ENCODE measurements at places on chromosomes 1 and 21.
A peak's percentile ranks its signal among the peaks of the same experiment; 100 is the strongest.

DNA sequence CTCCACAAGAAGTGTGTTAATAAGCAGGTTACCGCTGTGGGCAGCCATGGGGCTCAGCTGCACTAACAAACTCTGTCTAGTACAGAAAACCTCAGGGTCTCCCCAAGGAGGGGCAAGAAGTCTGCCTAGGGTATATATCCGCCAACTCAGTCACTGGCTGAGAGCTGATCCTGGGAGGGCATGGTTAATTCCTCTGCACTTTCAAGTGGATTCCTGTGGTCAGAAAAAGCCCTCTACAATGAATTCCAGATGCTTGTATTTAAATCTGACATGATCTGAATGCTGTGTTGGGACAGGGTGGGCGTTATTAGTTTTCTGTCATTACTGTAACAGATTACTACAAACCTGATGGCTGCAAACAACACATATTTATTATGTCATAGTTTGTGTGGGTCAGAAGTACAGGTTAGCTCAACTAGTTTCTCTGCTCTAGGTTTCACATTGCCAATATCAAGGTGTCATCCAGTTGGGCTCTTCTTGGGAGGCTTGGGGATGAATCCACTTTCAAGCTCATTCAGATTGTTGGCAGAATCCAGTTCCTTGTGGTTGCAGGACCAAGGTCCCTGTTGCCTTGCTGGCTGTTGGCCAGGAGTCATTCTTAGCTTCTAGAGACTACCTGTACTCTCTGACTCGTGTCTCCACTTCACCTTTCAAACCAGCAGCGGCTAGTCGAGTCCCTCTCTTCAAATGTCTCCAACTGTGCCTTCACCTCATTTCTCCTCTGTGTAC, 8.0 kb upstream of the SELE start:
- no peak for DNase-seq
- no peaks in the 10 kb centered on the region for H3K36me3 ChIP-seq
- H3K4me1 ChIP-seq, result peaks cover 33% of the 10 kb centered on the region
- H3K27me3 ChIP-seq, result peaks cover 35% of the 10 kb centered on the region

GRCh38 chr1:154405747-154406571, 816 bp downstream of the IL6R start:
- H3K36me3 ChIP-seq, result no peaks in the 10 kb centered on the region
- peaks cover 35% of the 10 kb centered on the region for H3K4me1 ChIP-seq
- peak overlapping the region; percentile 67 for H3K4me3 ChIP-seq
- no peak overlapping the region for H3K27ac ChIP-seq

- H3K27ac ChIP-seq, result peak overlapping the region; percentile 100
- H3K4me3 ChIP-seq, result peak overlapping the region; percentile 95
- peaks cover 27% of the 10 kb centered on the region for H3K4me1 ChIP-seq
- peak; percentile 75 for DNase-seq
- H3K27me3 ChIP-seq, result peaks cover 66% of the 10 kb centered on the region
Measured at GRCh38 chr1:147084273-147085096, 87.8 kb downstream of the PRKAB2 start.

DNA sequence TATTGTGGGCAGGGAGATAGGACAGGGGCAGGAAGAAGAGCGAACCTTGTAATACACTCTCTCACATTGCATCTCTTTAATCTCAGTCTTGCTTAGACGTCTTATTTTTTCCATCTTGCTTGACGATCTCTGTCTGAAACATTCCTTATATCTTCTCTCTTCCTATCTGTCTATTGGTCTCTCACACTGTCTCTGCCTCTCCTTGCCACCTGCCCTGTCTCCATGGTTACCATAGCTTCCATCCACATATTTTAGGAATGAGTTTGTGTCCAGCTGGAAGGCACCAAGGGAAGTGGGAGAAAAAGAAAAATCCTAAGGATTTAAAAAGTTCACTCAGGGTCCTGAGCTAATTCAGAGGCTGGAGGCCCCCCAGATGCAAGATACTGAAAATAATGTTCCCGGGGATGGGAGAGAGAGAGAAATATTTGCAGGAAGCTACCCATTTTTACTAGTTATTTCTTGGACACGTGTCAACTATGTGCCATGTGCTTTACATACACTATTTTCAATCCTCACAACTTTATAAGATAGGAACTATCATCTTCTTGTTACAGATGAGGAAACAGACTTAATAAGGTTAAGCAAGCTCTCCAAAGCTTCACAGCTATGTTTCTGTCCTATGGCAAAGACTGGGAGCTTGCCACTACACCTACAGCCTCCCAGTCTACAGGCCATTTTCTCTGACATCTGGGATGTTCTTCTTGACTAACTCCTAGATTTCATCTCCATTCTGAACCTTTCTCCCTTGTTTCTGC, 933 bp downstream of the ANKRD34A start:
- peak overlapping the region; percentile 91 for H3K4me3 ChIP-seq
- no peak for DNase-seq
- no peak overlapping the region for H3K27ac ChIP-seq
- peaks cover 39% of the 10 kb centered on the region for H3K4me1 ChIP-seq
- peaks cover 4% of the 10 kb centered on the region for H3K36me3 ChIP-seq

- H3K27ac ChIP-seq, result no peak overlapping the region
- H3K36me3 ChIP-seq, result no peaks in the 10 kb centered on the region
- peaks cover 41% of the 10 kb centered on the region for H3K4me1 ChIP-seq
- no peak overlapping the region for H3K4me3 ChIP-seq
- no peak for DNase-seq
- no peaks in the 10 kb centered on the region for H3K27me3 ChIP-seq
Measured at GRCh38 chr1:226690460-226690982, 48.6 kb downstream of the ITPKB start.

- H3K27me3 ChIP-seq, result no peaks in the 10 kb centered on the region
- peaks cover 15% of the 10 kb centered on the region for H3K4me1 ChIP-seq
- no peaks in the 10 kb centered on the region for H3K36me3 ChIP-seq
- no peak overlapping the region for H3K27ac ChIP-seq
Measured at GRCh38 chr1:227167276-227168101, 150.8 kb downstream of the CDC42BPA start.

GRCh38 chr1:2229037-2229864, 1.1 kb downstream of the SKI start:
- H3K4me1 ChIP-seq, result peaks cover 39% of the 10 kb centered on the region
- no peaks in the 10 kb centered on the region for H3K27me3 ChIP-seq
- H3K36me3 ChIP-seq, result no peaks in the 10 kb centered on the region
- peak overlapping the region; percentile 96 for H3K4me3 ChIP-seq
- peak overlapping the region; percentile 93 for H3K27ac ChIP-seq

GRCh38 chr1:70353601-70354331, 756 bp downstream of the ANKRD13C start:
- H3K27me3 ChIP-seq, result no peaks in the 10 kb centered on the region
- peak; percentile 35 for DNase-seq
- H3K4me1 ChIP-seq, result peaks cover 26% of the 10 kb centered on the region
- peak overlapping the region; percentile 89 for H3K4me3 ChIP-seq
- peak overlapping the region; percentile 92 for H3K27ac ChIP-seq
- 0 out of 2 replicates have a peak, but pooled peaks cover 2% of the 10 kb centered on the region for H3K36me3 ChIP-seq

- no peak overlapping the region for H3K4me3 ChIP-seq
- no peak overlapping the region for H3K27ac ChIP-seq
- no peaks in the 10 kb centered on the region for H3K4me1 ChIP-seq
- H3K27me3 ChIP-seq, result peaks cover 13% of the 10 kb centered on the region
- peaks cover 42% of the 10 kb centered on the region for H3K36me3 ChIP-seq
- DNase-seq, result no peak
Measured at GRCh38 chr1:116741836-116742565, 12.2 kb upstream of the CD2 start.

DNA sequence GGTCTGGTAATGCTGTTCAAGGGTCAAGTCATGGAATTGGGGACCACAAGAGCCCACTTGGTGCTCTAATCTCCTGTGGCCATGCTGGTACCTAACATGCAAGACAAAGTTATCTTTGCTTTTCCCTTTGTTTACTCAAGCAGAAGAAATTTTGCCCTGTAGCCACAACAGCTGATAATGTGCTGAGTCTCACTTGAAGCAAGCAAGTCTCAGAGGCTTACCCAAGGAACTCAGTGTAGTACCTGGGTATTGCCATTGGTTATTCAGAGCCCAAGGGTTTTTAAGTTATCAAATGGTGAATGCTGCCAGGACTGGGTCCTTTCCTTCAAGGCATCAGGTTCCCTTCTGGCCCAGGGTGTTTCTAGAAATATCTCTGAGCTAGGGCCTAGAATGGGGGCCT, 198.9 kb upstream of the RNPC3 start:
- no peak for DNase-seq
- H3K4me1 ChIP-seq, result no peaks in the 10 kb centered on the region
- no peaks in the 10 kb centered on the region for H3K27me3 ChIP-seq
- 0 out of 2 replicates have a peak, but pooled peaks cover 6% of the 10 kb centered on the region for H3K36me3 ChIP-seq

GRCh38 chr1:100152271-100152670, 19.3 kb downstream of the TRMT13 start:
- no peak for DNase-seq
- no peak overlapping the region for H3K27ac ChIP-seq
- H3K4me1 ChIP-seq, result peaks cover 9% of the 10 kb centered on the region
- no peaks in the 10 kb centered on the region for H3K27me3 ChIP-seq

GRCh38 chr1:63148825-63149645, 173.3 kb upstream of the FOXD3 start:
- no peak overlapping the region for H3K4me3 ChIP-seq
- no peaks in the 10 kb centered on the region for H3K36me3 ChIP-seq
- no peak overlapping the region for H3K27ac ChIP-seq
- H3K27me3 ChIP-seq, result no peaks in the 10 kb centered on the region
- DNase-seq, result peak; percentile 66

GRCh38 chr1:210374600-210374953, 45.9 kb downstream of the HHAT start:
- H3K27ac ChIP-seq, result peak overlapping the region; percentile 98
- H3K27me3 ChIP-seq, result peaks cover 41% of the 10 kb centered on the region
- H3K36me3 ChIP-seq, result no peaks in the 10 kb centered on the region
- H3K4me1 ChIP-seq, result peaks cover 50% of the 10 kb centered on the region
- no peak overlapping the region for H3K4me3 ChIP-seq

GRCh38 chr1:18614069-18614735, 16.4 kb upstream of the PAX7 start:
- no peak overlapping the region for H3K27ac ChIP-seq
- H3K4me1 ChIP-seq, result 0 out of 2 replicates have a peak, but pooled peaks cover 5% of the 10 kb centered on the region
- no peak overlapping the region for H3K4me3 ChIP-seq
- DNase-seq, result no peak
- H3K36me3 ChIP-seq, result no peaks in the 10 kb centered on the region
- H3K27me3 ChIP-seq, result peaks cover 18% of the 10 kb centered on the region

DNA sequence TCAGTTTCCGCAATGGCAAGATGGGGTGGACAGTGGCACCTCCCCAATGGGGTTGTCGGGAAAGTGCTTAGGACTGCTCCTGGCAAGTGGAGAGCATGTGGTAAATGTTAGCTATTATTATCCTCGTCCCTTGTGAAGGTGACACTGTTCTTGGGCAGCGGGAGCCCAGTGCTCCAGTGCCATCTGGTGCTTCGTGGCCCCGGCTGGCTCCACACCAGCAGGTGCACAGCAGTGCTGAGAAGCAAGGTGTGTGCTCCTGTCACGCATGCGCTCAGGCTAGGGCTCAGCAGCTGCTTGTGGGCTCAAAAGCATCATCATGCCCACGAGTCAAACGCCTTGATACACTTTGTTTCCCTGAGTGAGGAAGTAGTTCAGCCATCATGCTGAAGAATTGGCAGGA, 24.9 kb upstream of the KCNC4 start:
- H3K4me3 ChIP-seq, result no peak overlapping the region
- no peaks in the 10 kb centered on the region for H3K27me3 ChIP-seq
- no peak for DNase-seq

- H3K4me3 ChIP-seq, result no peak overlapping the region
- no peaks in the 10 kb centered on the region for H3K36me3 ChIP-seq
- no peak for DNase-seq
- H3K27ac ChIP-seq, result no peak overlapping the region
Measured at GRCh38 chr1:202283379-202283844, 58.3 kb downstream of the UBE2T start.

- H3K27me3 ChIP-seq, result no peaks in the 10 kb centered on the region
- no peaks in the 10 kb centered on the region for H3K36me3 ChIP-seq
- no peak for DNase-seq
- H3K27ac ChIP-seq, result no peak overlapping the region
- no peak overlapping the region for H3K4me3 ChIP-seq
Measured at GRCh38 chr1:41806472-41807155, 112.1 kb downstream of the HIVEP3 start.

DNA sequence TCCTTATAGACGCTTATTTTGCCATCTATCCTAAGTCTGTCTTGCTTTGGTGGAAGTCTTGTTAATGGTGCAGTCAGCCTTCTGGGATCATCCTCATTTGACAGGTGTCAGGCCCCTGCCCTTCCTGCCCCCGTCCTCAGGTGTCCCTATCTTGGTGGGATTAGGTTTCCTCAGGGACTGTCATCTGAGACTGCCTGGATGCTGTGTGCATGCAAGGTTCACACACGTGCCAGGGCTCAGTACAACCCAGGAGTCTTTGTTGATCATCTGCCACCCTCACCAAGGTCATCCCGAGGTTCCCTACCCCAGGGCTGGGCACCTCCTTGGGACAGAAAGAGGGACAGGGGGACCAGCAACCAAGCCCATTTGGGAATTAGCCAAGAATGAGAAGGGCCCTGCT, 18.0 kb downstream of the PADI2 start:
- DNase-seq, result no peak
- H3K27me3 ChIP-seq, result no peaks in the 10 kb centered on the region
- H3K4me3 ChIP-seq, result no peak overlapping the region
- H3K36me3 ChIP-seq, result no peaks in the 10 kb centered on the region

DNA sequence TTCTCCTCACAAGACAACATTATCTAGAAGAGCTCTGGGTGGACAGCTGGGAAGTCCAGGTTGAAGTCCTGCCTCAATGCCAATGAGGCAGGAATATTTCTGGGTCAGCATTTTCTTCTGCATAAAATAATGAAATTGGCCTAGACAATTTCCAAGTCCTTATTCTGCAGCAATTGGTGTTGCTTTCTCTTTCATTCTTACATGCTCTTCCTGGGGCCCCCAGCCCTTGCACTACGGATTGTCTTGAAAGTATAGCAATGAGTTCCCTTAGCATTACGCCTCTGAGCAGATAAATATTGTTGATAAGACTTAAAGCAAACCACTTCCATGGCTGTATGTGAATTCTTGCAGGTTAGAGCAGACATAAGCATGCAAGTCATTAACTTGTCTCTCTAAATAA, 188.5 kb downstream of the TGFBR3 start:
- peaks cover 13% of the 10 kb centered on the region for H3K4me1 ChIP-seq
- DNase-seq, result no peak
- no peak overlapping the region for H3K27ac ChIP-seq
- H3K36me3 ChIP-seq, result no peaks in the 10 kb centered on the region

DNA sequence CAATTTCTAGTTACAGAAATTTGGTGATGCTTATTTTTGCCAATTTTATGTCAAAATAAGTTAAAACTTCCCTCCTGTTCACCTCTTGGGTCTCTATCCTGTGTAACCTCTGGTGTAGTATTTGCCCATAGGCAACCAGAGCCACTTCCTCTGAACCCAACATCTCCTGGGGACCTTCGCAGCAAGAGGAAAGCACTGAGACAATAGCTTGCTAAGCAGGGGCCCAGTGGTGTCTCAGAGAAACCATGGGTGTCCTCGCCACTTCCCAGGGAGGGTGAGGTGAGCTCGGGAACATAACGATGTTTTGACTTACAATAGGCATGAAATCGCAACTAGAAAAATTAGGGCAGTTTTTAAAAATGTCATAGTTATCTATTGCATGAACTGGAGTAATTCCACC, 56.4 kb upstream of the SCCPDH start:
- DNase-seq, result no peak
- H3K27me3 ChIP-seq, result no peaks in the 10 kb centered on the region
- no peak overlapping the region for H3K4me3 ChIP-seq
- peaks cover 3% of the 10 kb centered on the region for H3K36me3 ChIP-seq
- no peak overlapping the region for H3K27ac ChIP-seq

GRCh38 chr1:119962296-119962968, 66.1 kb upstream of the ADAM30 start:
- H3K4me3 ChIP-seq, result no peak overlapping the region
- no peaks in the 10 kb centered on the region for H3K27me3 ChIP-seq
- H3K36me3 ChIP-seq, result peaks cover 13% of the 10 kb centered on the region
- H3K27ac ChIP-seq, result no peak overlapping the region
- H3K4me1 ChIP-seq, result no peaks in the 10 kb centered on the region

GRCh38 chr1:10841118-10841517, 44.7 kb upstream of the CASZ1 start:
- H3K27ac ChIP-seq, result peak overlapping the region; percentile 17
- peaks cover 38% of the 10 kb centered on the region for H3K4me1 ChIP-seq
- DNase-seq, result no peak
- no peak overlapping the region for H3K4me3 ChIP-seq
- H3K36me3 ChIP-seq, result peaks cover 14% of the 10 kb centered on the region

Measured in WTC11 (cell line).